ENCODE measurements at places on chromosomes 2 and 18.

GRCh38 chr2:164593959-164594358 is 27.3 kb downstream of the GRB14 start:
- DNase-seq, result no peak

DNA sequence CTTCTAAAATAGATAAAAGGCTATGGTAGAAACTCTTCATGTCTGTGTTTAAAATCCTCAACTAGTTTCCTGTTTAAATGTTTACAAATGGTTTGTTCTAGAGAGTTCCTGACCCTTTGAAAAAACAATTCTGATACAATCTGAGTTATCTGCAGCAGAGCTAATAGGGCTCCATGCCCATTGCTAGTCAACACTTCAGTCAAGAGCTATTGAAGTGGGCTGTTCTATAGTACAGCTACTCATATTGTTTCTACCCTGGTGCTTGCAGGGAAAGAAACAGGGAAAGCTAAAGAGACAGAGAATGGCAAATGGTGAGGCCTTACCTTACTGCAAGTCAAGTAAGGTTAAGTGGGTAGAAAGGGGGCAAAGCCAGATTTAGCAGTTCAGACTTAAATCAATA is 112.3 kb upstream of the CAVIN2 start:
- DNase-seq, result no peak

DNA sequence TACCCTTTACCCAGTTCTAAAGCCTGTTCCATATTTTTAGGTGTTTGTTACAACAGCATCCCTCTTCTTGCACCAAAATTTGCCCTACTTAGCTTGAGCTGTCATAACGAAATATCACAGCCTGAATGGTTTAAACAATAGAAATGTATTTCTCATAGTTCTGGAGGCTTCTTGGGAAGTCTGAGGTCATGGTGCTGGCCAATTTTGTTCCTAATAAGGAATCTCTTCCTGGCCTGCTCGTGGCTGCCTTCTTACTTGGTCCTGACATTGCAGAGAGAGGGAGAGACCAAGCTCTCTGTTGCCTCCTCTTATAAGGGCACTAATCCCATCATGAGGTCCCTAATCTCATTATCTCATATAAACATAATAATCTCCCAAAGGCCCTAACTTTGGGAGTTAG is 267.8 kb downstream of the PID1 start:
- DNase-seq, result no peak

DNA sequence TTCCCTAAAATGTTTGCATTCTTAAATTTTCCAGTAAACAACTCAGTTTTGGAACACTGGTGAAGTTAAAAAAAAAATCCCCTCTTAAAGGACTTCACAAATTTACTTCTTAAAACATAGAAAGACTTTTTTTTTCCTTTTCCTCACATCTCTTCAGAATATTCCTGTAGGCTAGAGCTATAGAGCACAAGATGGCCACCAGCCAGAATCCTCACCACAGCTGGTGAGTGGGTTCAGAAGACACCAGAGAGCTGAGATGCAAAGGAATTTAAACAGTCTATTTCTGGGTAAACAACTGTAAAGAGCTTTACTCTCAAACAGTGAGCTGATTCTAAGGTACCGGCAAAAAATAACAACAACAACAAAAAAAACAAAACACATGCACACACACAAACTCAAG is 252.8 kb downstream of the LRP1B start:
- DNase-seq, result no peak

- DNase-seq, result no peak
Measured at GRCh38 chr18:70376914-70377258, 88.0 kb downstream of the SOCS6 start.

DNA sequence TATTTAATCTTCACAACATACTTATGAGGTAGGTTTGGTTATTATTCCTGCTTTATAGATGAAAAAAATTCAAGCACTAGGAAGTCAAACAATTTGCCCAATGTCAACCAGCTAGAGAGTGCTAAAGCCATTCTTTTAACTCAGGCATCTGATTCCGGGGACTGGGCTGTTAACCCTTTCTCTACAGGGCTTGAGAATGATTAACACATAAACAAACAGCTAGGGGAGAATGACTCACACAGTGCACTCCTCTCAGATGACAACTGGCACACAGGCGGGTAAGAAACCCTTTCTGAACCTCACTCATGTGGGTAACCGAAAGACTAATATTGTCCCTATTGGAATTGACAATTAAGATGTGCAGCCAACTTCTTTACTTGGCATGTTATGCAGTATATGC is 86.3 kb upstream of the FSHR start:
- no peak for DNase-seq

GRCh38 chr18:4847056-4847455 is 350.0 kb downstream of the AKAIN1 start:
- DNase-seq, result no peak

GRCh38 chr2:149597668-149598326 is 10.2 kb upstream of the MMADHC start:
- peak; percentile 23 for DNase-seq

- no peak for DNase-seq
Measured at GRCh38 chr18:25827961-25828561, 262.4 kb downstream of the SS18 start.

- DNase-seq, result no peak
Measured at GRCh38 chr2:186761814-186762213, 68.0 kb downstream of the FAM171B start.

DNA sequence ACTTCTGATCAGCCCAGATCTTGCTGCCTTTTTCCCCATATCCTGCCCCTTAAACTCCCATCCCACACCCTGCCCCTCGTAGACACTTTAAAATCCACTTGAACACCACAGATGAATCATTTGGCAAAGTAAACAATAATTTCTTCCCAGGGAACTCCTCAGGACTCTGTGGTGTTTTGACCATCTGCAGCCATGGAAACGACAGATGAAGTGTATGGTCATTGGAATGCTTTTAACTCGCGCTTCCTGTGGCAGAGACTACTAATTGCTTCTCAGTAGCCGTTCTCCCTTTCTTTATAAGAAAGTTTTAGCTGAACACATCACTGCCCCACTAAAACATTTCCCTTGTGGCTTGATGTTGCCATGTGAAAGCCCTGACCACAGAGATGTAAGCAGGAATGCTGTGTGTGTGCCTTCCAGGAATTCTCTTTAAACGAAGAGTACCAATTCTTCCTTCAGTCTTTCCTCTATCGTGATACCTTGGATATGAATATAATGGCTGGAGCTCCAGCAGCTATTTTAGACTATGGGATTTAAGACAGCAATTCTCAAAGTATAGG is 92.7 kb upstream of the PARD3B start:
- DNase-seq, result no peak

GRCh38 chr18:6901286-6901926 is 171.9 kb downstream of the ARHGAP28 start:
- DNase-seq, result no peak

- no peak for DNase-seq
Measured at GRCh38 chr2:28662468-28663181, 89.0 kb upstream of the PPP1CB start.

DNA sequence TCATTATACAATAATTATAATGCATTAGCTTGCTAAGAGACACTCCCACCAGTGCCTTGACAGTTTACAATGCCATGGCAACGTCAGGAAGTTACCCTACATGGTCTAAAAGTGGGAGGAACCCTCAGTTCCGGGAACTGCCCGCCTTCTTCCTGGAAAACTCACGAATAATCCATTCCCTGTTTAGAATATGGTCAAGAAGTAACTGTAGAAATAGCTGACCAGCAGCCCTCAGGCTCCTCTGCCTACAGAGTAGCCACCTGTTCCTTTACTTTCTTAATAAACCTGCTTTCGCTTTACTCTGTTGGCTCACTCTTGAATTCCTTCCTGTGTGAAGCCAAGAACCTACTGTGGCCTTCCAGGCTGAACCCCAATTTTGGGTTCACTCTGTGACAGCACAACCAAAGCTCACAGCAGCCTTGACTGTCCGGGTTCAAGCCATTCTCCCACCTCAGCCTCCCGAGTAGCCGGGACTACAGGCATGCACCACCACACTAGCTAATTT is 20.0 kb upstream of the PTPN2 start:
- peak; percentile 12 for DNase-seq

GRCh38 chr18:8868276-8868675 is 162.9 kb downstream of the MTCL1 start:
- no peak for DNase-seq

DNA sequence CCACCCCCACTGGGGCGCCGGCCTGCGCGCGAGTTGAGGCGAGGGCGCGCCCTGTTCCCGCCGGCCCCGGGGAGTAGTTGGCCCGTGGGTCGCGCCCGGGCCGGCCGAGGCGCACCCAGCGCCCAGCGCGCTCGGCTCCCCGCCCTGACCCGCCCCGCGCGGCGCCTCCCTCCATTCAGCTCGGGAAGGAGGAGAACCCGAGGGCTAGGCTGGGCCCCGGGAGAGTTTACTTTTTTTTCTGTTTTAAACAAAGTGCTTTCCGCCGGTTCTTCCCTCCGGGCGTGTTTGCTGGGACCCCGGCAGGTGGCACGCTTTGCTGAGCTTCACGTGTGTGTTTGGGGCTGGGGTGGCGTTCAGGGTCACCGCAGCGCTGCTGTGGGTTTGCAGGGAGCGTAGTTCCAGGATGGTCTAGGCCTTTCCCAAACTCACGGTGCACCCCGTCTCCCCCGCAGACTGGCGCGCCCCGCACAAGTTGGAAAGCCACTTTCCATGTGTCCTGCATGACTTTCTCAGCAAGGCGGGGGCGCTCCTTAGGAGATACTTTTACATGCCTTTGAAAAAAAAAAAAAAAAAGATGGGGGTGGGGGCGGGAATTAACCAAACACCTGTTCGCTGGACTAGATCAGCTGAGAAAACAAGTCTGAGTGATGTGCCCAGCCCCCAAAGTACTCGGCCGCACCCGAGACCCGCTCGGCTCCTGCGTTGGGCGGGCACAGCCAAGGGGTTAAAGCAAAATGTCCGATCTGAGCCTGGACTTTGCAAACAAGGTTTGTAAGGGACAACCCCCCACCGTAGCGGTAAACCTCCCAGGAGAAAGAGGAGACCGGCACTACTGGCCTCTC is 825 bp downstream of the ITGA6 start:
- no peak for DNase-seq

GRCh38 chr2:3982160-3982559 is 278.8 kb downstream of the DCDC2C start:
- DNase-seq, result no peak

GRCh38 chr18:57018845-57019244 is 128.0 kb upstream of the BOD1L2 start:
- no peak for DNase-seq

DNA sequence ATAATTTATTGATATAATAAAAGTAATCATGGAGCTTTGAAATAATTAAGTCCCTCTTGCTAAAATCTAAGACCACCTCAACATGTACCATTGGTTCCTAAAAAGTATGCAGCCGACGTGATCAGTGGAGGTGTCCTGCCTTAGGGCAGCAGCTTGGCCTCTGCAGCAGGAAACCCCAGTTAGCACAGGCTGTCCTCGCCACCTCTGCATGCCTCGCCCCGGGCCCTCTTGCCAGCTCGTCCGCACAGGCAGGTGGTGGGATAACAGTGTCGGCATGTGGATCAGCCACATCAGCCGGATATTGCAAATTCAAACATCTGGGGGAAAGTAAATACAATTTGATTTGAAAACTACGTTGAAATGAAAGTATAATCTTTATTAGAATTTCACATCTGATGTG is 22.9 kb downstream of the COA5 start:
- DNase-seq, result no peak

GRCh38 chr2:56089931-56090330 is 93.9 kb upstream of the CCDC85A start:
- DNase-seq, result no peak

Data from activated CD4-positive, CD25-positive, alpha-beta regulatory T cell treated with anti-CD3 and anti-CD28 coated beads, Interleukin-2, amount 50 U/mL, for 16 hours (primary cell).